Activated CD8-positive, alpha-beta memory T cell treated with anti-CD3 and anti-CD28 coated beads for 36 hours (primary cell): ENCODE measurements at places on chromosomes 5 and 9. TPM values are rescaled to one million over a fixed set of nuclear protein-coding genes. Genes with fewer than 3 reads are reported as not detected.

Gene PTRH1
- total RNA-seq: 28.8 TPM

Gene C9
- not detected for total RNA-seq

Gene COL5A1
- total RNA-seq: not detected

Gene PTGER4
- 42.0 TPM for total RNA-seq

Gene SLC4A9
- total RNA-seq: not detected

Gene PCDHGB3
- total RNA-seq: 0.19 TPM

Gene CRAT
- total RNA-seq: 9.7 TPM

Gene PCDHGC5
- total RNA-seq: not detected

Gene CCDC187
- not detected for total RNA-seq

Gene GABBR2
- total RNA-seq: not detected

Gene IFNA13
- total RNA-seq: not detected

Gene DAPK1
- 3.6 TPM for total RNA-seq

Gene CARD9
- total RNA-seq: 2.7 TPM

Gene OR1J4
- not detected for total RNA-seq

Gene EPB41L4A
- 0.04 TPM for total RNA-seq

Gene NDFIP1
- 84.9 TPM for total RNA-seq

Gene IFNK
- not detected for total RNA-seq

Gene P4HA2
- total RNA-seq: 15.5 TPM

Gene PCDHGB6
- 0.04 TPM for total RNA-seq

Gene GFI1B
- total RNA-seq: not detected

Gene PCDHGB7
- total RNA-seq: not detected

Gene PURA
- 13.1 TPM for total RNA-seq

Gene ENTREP1
- total RNA-seq: not detected

Gene PCDHA9
- total RNA-seq: not detected

Gene KCNN2
- not detected for total RNA-seq

Gene TRAPPC13
- total RNA-seq: 21.9 TPM

Gene HAVCR2
- 16.3 TPM for total RNA-seq

Gene GNA14
- total RNA-seq: not detected

Gene CLINT1
- 74.8 TPM for total RNA-seq

Gene REEP2
- total RNA-seq: 5.1 TPM

Gene ISL1
- not detected for total RNA-seq

Gene HAVCR1
- not detected for total RNA-seq

Gene OLFM1
- total RNA-seq: not detected

Gene GDNF
- total RNA-seq: not detected

Gene GRXCR2
- total RNA-seq: not detected

Gene GABRA6
- not detected for total RNA-seq

Gene NELFB
- 67.0 TPM for total RNA-seq

Gene IDNK
- 6.2 TPM for total RNA-seq

Gene MBLAC2
- total RNA-seq: 6.0 TPM

Gene PPP3R2
- not detected for total RNA-seq

Gene TPM2
- 3.7 TPM for total RNA-seq

Gene CDK5RAP2
- 57.9 TPM for total RNA-seq

Gene G3BP1
- 368 TPM for total RNA-seq

Gene PRRX2
- 0.99 TPM for total RNA-seq

Gene DND1
- total RNA-seq: 3.4 TPM

Gene SPAG8
- 1.2 TPM for total RNA-seq

Gene CCL28
- 10.7 TPM for total RNA-seq

Gene GABRG2
- not detected for total RNA-seq

Gene CDC26
- total RNA-seq: 44.5 TPM

Gene SLCO6A1
- not detected for total RNA-seq

Gene PAM
- 103 TPM for total RNA-seq

Gene TIMD4
- total RNA-seq: 1.0 TPM
